Spinal cord (tissue), 10 donors: ENCODE measurements at places on chromosomes 16 and 17. TPM values are rescaled to one million over a fixed set of nuclear protein-coding genes. Genes with fewer than 3 reads are reported as not detected.

ADGRG1 gene
- total RNA-seq: 30.1 TPM

PRSS21 gene
- 0.28 TPM for total RNA-seq

TBC1D3H gene
- total RNA-seq: not detected

CPNE7 gene
- total RNA-seq: 20.9 TPM

CD19 gene
- 1.0 TPM for total RNA-seq

TBC1D3D gene
- 0.17 TPM for total RNA-seq

ALOXE3 gene
- total RNA-seq: 0.50 TPM

PTX4 gene
- not detected for total RNA-seq

CA5A gene
- not detected for total RNA-seq

UMOD gene
- not detected for total RNA-seq

GRIN2C gene
- 2.2 TPM for total RNA-seq

SCPEP1 gene
- total RNA-seq: 49.1 TPM

CDH5 gene
- total RNA-seq: 23.5 TPM

CYGB gene
- total RNA-seq: 9.0 TPM

SLC16A13 gene
- total RNA-seq: 0.10 TPM

UBE2G1 gene
- 40.3 TPM for total RNA-seq

CIITA gene
- 1.2 TPM for total RNA-seq

HYDIN gene
- total RNA-seq: 14.6 TPM

CHRNE gene
- total RNA-seq: 0.69 TPM

TAX1BP3 gene
- total RNA-seq: 116 TPM

FADS6 gene
- 5.1 TPM for total RNA-seq

KRT20 gene
- not detected for total RNA-seq
